ENCODE measurements at places on chromosomes 1 and 21.

- peak; percentile 75 for DNase-seq
Measured at GRCh38 chr1:171188388-171189266, 3.5 kb downstream of the FMO2 start.

- no peak for DNase-seq
Measured at GRCh38 chr1:39638965-39639304, 508 bp downstream of the HEYL start.

DNA sequence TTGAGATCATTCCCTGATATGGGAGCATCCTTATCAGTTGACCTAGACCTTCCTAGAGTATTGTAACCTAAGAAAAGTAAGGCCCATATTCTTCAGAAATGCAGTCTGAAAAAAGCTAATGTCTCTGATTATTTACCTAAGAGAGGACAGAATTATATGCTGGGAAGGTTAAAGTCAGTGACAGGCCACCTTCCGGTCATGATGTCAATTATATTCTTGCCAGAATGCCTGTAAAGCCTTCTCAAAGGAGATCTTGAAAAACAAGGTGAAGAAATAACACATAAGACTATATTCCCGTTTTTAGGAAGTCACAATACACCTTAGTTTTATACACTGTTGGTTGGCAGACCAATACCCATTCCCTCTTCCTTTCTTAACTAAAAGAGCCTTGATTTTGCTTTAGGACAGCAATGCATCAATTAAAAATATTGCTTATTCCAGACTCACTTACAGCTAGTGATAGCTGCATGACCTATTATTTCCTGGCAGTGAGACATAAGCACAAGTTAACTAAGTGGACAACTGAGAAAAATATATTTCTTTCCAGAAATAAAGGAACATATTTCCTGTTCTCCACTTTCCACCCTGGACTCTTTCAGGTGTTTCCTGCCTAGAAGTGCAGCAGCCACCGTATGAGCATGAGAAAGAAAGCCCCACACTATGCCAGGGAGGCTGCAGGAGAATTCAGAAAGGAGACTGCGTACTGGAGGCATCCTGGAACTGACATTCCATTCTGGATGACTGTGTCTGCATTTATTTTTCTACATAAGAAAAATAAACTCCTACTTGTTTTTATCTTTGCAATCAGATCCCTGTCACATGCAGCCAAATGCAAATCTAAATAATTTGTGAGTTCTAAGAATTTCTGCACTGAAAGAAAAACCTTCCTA is 332.9 kb upstream of the PTBP2 start:
- no peak for DNase-seq

- peak; percentile 71 for DNase-seq
Measured at GRCh38 chr1:1122078-1122811, 6.4 kb upstream of the C1orf159 start.

- DNase-seq, result no peak
Measured at GRCh38 chr1:220516722-220517042, 11.3 kb upstream of the MARK1 start.

DNA sequence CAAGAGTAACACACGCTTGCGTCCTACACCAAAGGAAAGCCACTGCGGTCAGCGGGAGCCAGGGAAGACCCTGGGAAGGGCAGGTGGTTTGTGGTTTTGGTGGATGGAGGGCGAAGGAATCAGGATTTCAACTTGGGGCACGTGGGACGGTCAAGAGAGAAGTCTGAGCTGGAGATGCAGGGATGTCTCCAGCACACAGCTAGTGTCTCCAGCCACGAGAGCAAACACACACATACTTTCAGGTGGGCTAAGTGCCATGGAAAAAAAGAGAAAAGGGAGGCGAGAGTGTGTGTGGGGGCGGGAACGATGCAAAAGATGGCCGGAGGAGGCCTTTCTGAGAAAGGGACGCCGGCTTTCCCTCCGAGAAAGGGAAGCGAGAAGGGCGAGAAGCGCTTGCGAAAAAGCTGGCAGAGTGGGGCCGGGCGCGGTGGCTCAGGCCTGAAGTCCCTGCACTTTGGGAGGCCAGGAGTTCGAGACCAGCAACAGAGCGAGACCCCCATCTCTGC is 1.4 kb upstream of the SRRM1 start:
- peak; percentile 37 for DNase-seq

GRCh38 chr1:66938613-66939012 is 13.8 kb downstream of the MIER1 start:
- no peak for DNase-seq

DNA sequence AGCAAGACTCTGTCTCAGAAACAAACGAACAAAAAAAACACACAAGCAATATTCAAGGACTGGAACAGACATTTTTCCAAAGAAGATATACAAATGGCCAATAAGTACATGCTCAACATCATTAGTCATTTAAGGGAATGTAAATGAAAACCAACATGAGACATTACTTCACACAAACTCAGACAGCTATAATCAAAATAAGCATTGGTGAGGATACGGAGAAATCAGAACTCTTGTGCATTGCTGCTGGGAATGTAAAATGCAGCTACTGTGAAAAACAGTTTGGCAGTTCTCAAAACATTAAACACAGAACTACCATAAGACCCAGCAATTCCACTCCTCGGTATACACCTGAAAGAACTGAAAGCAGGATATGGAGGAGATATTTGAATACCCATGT is 15.4 kb downstream of the NOL9 start:
- DNase-seq, result no peak

GRCh38 chr1:38000529-38001455 is 4.5 kb downstream of the FHL3 start:
- DNase-seq, result peak; percentile 94

DNA sequence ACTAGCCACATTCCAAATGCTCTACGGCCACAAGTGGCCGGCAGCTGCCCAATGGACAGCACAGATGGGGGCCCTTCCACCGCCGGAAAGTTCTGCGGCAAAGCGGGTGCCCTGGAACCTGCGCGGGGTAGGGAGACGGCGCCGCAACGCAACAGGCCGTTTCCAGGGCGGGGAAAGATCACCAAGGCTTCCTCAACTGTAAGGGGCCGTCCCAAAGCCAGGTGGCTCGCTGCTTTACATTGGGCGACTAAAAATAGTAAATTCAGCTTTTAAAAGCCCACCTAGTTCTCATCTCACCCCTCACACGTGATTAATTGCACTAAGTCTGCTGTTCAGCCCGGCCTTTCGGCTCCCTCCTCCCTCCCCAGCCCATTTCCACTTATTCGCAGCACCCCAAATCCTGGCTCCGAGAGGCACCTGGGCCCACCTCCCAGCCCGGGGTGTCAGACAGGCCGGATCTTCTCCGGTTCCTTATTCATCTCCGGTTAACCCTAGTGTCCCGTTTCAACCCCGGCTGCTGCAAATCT is 643 bp downstream of the CFAP298 start:
- DNase-seq, result peak; percentile 42

- no peak for DNase-seq
Measured at GRCh38 chr1:39076127-39076798, 50.1 kb downstream of the NDUFS5 start.

DNA sequence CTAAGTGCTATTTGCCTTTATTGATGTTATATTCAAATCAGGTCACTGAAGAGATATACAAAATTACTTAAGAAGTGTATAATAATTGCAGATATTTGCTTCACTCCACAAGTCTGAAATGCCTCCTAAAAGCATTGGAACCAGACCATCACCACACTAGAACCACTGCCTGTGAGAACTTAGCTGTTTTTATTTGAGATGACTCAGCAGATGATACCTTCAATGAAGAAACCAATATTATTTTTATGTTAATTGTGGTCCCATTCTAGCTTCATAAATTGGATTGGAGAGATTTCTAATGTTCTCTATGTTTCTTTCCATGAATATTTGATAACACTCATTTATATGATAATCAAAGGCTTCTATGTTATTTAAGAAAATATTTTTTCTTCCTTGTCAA is 740.6 kb downstream of the KCNT2 start:
- DNase-seq, result no peak

DNA sequence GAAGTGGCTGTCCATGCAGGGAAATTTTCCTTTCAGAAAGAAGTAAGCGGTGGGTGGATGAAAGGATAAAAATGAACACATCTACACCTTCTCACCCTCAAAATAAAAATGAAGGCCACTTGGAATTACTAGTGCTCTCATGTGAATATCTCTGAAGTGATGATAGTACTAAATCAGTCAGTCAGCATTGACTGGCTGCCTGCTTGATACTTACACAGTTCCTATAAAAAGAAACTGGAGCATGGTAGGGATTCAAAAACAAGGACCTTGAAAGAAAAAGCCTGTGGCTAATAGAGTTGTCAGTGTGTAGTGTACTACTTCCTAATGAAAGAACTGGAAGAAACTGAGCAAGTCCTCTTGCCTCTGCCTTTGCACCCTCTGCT is 239.7 kb downstream of the HLX start:
- no peak for DNase-seq

DNA sequence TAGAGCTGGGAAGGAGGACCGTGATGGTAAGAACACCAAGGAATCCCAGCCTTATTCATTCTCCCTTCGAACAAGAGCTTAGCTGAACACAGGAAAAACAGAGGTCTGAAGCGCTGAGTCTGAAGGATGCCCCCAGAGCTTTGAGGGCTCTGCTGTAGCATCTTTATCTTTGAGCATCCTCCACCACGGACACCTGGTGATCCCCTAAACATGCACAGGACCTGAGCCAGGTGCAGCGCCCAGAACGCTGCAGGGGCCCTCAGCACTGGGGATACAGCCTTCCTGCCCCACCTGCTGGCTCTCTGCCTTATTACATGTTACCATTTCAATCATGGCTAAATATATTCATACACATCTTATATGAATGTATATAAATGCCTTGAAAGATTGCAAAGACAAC is 7.7 kb upstream of the GPATCH4 start:
- no peak for DNase-seq

GRCh38 chr1:231856426-231856825 is 229.8 kb downstream of the DISC1 start:
- no peak for DNase-seq

GRCh38 chr1:41493117-41493536 is 8.6 kb upstream of the EDN2 start:
- DNase-seq, result no peak

DNA sequence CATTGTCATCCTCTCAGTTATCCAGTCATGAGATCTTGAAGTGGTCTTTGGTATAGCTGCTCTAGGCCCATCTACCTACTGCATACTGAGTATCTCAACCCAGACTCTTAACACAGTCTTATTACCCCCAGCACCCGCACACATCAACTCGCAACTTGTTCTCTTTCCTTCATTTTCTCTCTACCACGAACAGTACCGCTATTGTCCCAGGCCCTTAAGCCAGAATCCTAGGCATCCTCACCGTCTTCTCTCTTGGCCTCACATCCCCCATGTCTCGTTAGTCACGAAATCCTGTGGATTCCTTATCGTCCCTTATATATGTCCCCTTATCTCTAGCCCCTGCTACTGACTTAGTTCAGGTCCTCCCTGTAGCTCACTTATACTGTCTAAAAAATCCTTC is 126.4 kb downstream of the TMEM53 start:
- no peak for DNase-seq

GRCh38 chr1:85554630-85555327 is 25.8 kb upstream of the CCN1 start:
- DNase-seq, result no peak

GRCh38 chr1:60342569-60342968 is 269.0 kb upstream of the C1orf87 start:
- DNase-seq, result no peak

DNA sequence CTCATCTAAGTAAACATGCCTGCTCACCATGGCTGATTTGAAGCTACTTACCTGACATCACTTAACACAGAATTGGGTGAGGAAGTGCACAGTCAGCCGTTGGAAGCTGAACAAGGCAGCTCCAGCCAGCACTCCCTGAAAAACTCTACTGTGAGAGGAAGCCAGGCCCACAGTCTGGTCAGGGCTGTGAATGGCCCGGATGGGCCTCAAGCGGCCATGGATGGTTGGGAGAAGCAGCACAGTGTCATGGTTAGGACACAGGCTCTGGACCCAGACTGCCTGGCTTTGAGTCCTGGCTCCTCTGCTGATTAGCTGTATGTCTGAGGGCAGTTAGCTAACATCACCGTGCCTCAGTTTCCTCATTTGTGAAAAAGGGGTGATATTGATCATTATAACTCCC is 267.8 kb downstream of the GRIK3 start:
- no peak for DNase-seq

DNA sequence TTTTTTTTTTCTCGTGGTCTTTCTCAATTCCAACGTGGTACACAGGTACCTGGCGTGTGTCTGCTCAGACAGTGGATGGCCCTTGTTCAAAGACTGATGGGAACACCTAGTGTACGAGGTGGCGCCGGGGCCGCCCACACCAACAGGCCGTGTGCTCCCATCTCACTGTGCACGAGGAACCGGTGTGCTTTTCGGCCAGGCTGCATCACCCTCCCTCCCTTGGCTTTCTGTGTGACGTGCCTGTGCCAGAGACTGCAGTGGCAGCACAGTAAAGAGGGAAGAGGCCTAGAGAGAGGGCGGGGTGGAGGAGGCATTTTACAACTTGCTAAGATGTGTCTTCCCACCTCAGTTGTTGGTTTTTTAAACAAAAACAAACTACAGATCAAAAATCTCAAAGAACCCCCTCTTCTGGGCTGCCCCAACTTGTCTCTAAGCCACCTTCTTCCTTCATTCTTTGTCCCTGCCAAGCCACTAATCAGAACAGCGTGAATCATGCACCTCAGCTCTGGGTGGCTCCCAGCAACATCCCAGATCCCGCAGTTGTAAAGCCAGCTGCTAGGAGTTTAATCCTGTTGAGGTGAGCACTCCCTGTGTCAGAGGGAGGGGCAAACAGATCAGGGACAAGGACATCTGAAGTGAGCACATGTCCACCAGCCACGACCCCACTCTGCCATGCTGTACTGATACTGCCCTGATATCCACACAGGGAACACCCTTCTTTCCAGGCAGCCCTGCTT is 20.7 kb downstream of the IRF2BP2 start:
- DNase-seq, result no peak

DNA sequence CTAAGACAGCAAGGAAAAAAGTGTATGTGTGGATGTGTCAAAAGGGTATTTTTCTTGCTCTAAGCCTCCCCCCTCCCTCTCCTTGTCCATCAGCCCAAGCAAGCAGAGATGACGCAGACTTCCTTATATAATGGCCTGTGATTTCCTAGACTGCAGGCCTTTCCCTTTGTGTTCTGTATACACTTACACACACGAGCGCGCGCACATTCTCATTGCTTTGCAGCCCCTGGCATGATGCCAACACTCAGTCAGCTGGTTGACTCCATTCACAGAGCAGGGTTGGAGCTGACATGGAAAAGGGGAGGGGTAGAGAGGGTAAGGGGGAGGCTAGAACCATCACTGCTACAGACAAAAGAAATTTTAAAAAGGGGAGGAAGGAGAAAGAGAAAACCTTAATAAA is 41.8 kb downstream of the GATAD2B start:
- DNase-seq, result no peak

DNA sequence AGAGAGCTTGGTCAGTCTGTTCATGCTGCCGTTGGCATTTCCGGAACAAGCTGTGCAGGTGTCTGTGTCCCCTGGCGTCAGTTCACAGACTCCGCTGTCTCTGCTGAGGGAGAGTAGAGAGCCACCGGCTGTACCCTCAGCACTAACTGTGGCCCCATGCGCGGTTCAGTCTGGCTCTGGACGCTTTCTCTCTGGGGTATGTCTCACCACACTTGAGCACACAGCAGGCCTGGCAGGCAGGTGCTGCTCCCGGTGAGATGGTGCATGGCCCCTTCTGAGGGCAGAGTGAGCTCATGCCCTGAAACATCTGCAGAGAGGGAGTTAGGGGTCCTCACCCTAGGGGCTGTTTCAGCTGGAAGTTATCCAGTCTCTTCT is 60.0 kb upstream of the TLR5 start:
- DNase-seq, result no peak
